Prostate gland (tissue), 2 donors: ENCODE measurements at places on chromosomes 2 and 18. TPM values are rescaled to one million over a fixed set of nuclear protein-coding genes. Genes with fewer than 3 reads are reported as not detected.

The TGFA gene
- 3.7 TPM for total RNA-seq

DNA sequence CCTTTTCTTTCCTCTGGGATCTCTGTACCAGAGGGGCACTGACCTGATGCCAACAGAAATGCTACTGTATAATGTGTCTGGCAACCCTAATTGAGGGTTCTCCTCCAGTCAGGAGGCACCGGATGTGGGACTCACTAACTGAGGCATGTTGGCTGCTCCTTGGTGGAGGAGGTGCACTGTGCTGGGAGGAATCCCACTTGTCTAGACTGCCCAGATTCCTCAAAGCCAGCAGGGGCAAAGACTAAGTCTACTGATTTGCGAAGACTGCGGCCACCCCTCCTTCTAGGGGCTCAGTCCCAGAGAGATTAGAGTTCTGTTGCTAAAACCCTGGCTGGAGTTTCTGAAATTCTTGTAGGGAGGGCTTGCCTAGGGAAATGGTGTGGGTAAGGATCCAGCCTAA lies 1192.1 kb downstream of the DPP10 start:
- no peak for DNase-seq

DNA sequence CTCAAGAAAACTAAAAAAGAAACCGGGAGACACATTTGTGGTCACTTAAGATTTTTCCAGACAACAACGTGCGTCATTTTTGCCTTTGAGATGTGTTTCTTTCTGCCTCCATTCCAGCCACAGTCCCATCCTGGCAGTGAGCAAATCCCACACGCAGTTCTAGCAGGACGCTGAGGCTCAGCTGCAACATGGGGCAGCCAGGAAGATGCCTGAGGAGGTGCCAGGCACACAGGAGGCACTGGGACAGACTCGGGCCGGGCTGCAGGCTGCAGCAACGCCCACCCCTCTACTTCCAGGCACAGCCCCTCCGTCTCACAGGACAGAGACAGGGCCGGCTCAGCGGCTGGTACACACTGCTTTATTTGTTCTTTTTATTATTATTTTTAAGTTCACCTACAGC lies 13.1 kb downstream of the KLF11 start:
- DNase-seq, result no peak

GRCh38 chr18:5771343-5771742 lies 124.0 kb downstream of the TMEM200C start:
- no peak for DNase-seq

- DNase-seq, result no peak
Observed at GRCh38 chr2:234514873-234515638, 18.2 kb upstream of the ARL4C start.

DNA sequence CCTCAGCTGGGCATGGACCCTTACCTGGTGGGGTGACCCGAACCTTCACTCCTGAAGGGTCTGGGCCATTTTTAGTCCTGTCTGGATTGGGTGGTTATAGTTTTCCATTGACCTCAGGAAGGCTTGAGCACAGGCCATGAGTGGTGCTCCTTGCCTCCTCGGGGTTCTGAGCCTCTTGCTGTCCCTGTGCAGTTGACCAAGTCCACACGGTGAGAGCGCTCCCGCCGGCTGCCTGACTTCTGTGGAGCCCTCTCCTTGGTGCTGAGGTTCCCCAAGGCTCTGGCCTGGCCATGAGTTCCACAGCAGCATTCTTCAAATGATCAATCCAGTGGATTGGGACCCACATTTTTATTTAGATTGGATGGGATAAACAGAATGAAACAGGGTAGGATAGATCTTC lies 159.5 kb downstream of the SEPTIN10 start:
- no peak for DNase-seq

DNA sequence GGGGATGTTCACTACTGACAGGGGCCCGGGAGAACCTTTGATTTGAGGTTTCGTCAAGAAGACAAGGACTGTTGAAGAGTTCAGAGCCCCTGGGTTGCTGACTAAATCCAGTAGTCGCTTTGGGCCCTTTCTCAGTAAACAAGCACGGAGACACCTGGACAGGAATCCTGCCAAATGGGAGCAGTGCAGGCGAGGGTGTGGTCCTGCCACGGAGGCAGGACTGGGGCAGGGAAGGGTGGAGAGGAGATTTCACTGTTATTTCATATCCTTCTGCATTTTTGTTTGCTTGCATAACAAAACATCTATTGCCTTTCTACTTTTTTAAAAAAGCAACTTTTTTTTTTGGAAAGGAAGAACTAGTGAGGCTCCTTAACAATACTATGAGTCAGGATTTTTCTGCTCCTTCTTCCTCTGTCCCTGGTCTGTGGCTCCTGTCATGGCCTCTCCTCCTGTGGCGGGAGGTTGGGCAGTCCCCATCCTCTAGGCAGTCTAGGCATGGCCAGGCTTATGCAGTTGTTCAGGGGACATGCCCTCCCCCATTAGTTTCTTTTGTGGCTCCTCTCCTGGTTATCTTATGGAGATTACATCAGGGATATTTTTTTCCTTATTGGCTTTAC lies 57.7 kb downstream of the ARHGEF4 start:
- no peak for DNase-seq

GRCh38 chr2:80102026-80102425 lies 202.5 kb downstream of the LRRTM1 start:
- DNase-seq, result no peak
